ENCODE measurements at places on chromosomes 4 and X.

DNA sequence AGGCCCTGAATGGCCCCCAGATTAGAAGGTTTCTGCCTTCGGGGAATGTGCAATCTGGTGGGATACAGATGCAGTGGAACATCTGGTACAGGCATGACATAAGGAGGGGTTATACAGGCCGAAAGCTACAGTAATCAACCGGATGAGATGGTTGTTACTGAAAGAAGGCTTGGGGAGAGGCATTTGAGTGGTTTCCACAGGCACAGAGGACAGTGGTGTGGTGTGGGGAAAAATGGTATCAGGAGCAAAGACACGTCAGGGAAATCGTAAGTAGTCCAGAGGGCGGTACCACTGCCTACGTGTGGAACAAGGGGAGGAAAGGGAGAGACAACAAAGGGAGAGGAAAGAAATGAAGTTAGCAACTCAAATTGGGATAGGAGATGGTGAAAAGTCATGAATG is 3.0 kb downstream of the PDLIM3 start:
- no peak for DNase-seq

DNA sequence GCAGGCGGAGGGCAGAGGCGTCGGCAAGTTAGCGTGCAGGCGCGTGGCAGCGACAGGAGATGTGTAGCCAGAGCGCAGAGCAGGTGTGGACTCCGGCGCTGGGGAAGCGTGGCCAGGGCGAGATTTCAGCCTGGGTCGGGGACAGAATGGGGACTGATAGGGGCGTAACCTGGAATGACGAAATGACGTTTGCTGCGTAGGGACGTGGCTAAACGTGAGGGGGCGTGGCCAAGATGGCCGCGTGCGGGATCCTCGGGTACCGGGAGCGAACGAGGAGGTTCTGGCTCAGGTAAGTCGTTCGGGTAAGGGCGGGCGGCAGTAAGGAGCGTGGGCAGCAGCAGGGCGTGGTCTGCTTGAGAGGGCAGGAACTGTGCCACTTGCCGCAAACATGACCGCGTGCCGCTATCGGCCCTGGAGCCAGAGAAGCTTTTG is 10.9 kb upstream of the CLTRN start:
- peak; percentile 52 for DNase-seq

DNA sequence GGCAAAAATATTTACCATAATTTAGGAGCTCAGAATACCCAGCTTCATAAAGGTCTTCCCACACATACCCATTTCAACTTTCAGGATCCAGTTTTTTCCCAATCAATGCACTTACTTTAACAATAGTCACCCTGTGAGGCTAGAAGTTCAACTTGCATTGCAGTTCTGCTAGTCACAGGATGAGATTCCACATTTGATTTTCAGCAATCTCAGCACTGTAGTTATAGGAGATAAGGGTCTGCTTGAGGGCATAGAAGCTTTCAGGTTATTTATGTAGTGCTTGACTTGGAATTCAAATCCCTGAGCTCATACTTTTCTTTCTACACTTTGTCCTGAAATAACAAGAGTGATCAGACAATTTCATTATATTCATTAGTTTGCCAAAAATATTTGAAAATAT is 78.3 kb upstream of the IL2 start:
- no peak for DNase-seq

GRCh38 chr4:110510955-110511544 is 35.1 kb downstream of the ENPEP start:
- DNase-seq, result peak; percentile 34

GRCh38 chrX:45765767-45766166 is 565.1 kb upstream of the DIPK2B start:
- DNase-seq, result no peak

DNA sequence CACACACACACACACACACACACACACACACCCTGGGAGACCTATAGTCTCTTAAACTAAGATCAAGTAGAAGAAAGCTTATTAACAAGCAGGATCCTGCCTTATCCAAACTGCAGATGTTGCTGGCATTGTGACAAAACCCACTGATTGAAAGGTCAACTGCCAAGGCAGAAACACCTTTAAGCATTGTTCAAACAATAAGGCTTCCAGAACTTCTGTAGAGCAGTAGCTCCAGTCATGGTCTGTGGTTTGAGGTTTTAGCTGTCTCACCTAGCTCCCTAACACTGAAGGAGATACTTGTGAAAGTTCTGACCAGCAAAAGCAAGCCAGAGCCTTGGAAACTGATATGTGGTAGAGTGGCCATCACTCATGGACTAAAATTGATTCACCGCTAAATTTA is 59.8 kb downstream of the PTCHD1 start:
- no peak for DNase-seq

GRCh38 chr4:78056265-78057129 is 626 bp upstream of the FRAS1 start:
- DNase-seq, result peak; percentile 65

DNA sequence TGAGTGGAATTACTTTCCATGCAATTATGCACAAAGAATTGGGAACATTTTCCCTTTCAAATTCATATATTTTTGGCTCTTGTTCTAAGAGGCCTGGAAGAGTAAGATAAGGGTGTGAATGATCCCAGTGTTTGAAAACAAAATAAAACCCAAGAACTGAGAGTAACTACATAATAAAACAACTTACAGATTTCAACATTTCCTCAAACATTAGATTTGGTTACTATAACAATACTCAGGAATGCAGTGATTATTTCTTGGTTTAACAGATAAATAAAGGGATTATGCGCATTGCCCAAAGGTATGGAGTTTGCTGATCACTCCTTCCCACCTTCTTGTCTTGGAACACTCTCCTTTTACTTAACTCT is 292.5 kb downstream of the CAMK2D start:
- no peak for DNase-seq

- no peak for DNase-seq
Measured at GRCh38 chr4:156751486-156751885, 220.1 kb downstream of the PDGFC start.

DNA sequence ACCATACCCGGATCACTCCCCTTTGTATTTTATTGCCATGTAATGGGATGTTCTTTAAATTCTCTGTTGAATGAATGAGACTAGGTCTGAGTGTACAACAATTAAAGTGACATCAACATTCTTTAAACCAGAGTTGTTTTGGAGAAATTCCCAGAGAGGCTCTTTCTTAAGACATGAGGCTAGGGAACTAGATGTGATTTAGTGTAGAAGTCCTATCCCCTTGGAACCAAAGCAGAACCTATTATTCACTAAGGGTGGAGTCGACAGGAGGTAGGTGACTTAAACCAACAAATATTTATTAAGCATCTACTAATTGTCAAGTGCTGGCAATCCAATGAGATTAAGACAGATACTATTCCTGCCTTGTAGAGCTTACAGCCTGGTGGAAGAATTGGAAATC is 1.7 kb downstream of the EIF1AX start:
- no peak for DNase-seq

DNA sequence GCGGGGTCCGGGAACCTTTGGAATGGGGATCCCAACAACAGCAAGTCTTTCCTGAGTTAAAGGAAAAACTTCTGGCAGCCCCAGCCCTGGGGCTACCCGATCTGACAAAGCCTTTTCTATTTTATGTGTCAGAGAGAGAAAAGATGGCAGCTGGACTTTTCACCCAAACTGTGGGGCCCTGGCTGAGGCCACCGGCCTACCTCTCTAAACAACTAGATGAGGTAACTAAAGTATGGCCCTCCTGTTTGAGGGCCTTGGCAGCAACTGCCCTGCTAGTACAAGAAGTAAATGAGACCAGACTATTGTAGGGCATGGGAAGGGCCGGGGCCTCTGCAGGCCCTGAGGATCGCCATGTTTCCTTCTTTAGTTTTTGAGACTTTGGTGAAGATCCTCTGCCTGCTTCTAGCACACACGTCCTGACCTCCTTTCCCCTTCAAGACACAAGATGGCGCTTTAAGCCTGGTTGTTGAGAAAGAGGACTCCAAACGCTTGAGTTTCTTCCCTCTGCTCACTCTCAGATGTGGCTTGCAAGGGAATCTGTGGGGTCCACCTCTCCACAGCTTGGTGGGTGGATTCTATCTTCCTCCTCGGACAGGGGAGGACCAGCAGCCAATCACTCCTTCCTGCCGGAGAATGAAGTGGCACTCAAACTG is 18.5 kb upstream of the DRD5 start:
- peak; percentile 76 for DNase-seq

GRCh38 chr4:52112411-52112810 is 61.3 kb downstream of the SPATA18 start:
- DNase-seq, result no peak

DNA sequence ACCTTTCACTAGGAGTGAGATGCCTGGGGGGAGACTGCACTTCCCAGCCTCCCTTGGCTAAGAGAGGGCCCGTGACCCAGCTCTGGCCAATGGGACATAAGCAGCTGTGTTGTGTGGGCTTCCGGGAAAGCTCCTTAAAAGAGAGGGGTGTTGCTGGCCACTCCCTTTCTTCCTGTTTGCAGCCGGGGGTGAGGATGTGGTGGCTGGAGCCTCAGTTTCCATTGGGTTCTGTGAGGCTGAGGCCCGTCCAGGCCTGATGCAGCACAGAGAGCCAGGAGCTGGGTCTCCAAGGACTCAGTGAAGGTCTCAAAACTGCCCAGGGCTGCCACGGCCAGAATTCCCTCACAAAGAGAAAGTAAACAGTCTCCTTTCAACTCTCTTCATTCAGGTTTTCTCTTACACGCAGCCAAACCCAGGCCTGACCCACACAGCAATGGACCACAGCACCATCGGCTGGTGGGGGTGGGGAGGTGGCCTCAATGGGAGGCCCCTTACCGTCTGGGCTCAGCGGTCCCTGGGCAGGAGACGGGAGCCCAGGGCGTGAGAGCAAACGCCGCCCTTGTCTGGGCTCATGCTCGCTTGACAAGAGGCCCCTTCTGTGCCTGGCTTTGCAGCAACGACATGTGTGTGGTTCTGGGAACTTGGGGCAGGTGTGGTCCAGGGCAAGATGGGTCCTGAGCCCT is 6.6 kb downstream of the NKX1-1 start:
- peak; percentile 10 for DNase-seq

DNA sequence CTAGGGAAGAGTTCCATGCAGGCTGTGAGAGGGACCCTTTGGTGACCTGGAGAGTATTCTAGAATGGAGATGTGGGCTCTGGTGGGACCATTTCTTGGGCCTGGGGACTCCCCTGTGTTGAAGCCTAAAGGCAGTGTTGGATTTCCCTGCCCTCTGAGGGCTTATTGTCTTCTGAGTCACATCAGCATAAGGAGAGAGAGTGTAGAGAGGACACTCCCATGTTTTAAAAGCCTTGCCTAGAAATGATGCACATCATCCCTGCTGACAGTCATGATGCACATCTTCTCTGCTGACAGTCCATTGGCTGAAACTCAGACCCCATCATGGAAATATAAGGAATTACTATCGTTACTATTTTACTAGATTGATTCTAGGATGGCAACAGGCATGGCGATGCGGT is 51.9 kb downstream of the FAM114A1 start:
- DNase-seq, result no peak

DNA sequence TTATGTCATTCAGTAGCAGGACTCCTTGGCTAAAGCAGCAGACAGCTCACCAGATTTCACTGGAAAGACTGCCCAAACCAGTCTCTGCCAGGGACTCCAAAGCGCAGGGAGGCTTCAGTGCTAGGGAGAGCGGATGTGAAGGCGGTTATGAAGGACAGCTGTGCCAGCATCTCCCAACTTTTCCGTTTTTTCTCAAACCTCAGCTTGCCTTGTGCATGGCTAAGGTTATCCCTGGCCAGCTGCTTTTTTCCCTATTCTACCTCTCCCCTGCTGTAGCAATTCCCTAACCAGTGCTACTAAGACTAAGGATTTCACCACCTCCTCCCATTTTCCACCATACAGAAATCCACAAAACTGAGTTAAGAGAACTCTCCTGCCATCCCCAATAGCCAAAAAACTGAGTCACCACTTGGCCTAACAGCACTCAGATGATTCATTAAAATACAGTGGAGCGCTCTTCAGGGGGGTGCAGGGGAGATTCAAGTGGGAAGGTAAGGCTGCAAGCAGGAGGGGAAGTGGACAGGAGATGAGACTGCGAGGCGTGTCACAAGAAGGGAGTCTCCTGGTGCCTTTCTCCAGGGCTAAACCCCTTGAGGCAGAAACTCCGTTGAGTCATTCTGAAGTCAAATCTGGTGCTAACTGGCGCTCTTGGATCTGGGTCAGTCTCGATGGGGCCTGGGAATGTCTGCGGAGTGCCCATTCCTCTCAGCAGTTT is 90.7 kb downstream of the PALLD start:
- DNase-seq, result no peak

- peak; percentile 55 for DNase-seq
Measured at GRCh38 chrX:19350941-19351384, 7.2 kb downstream of the PDHA1 start.

- no peak for DNase-seq
Measured at GRCh38 chr4:2913168-2913567, 50.0 kb downstream of the NOP14 start.

- DNase-seq, result no peak
Measured at GRCh38 chr4:169201222-169202144, 69.3 kb downstream of the SH3RF1 start.

GRCh38 chr4:80035336-80035735 is 37.7 kb downstream of the ANTXR2 start:
- no peak for DNase-seq

DNA sequence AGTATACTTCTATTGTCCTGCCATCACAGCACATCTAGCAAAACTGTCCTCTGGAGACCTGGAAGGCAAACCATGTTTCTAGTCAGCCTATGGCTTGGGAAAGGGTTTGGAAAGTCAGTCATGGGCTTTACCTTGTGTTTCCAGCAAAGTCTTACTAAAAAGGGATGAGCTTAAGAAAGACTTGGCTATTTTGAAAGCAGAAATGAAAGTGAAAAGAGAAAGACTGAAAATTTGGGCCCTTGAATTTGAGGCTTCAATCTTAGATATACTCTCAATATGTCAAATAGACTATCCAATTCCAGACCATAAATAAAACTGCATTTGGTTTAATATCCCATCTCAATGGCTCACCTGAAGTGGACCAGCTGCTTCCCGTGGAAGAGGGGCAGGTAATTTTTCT is 127.9 kb downstream of the ZNF330 start:
- DNase-seq, result no peak

- no peak for DNase-seq
Measured at GRCh38 chr4:113645288-113645687, 116.2 kb downstream of the CAMK2D start.

DNA sequence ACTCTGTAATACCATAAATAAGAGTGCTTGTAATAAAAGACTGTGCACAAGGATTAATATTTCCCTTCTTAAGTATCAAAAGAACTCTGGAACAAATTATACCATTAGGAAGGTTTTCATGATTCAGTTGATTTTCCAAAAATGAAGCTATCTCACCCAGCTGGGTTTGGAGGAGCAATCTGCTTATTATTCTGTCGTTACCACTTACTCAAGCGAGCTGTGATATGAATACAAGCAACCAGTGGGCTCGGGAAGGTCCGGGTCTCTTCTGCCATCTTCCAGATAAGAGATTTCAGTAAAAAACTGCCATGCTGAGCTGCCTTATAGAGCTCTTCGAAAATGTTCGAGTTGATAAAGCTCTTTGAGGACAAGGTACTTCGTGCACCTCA is 15.3 kb downstream of the SMIM20 start:
- DNase-seq, result no peak

- no peak for DNase-seq
Measured at GRCh38 chr4:41448934-41449333, 89.0 kb upstream of the LIMCH1 start.

GRCh38 chrX:6266041-6266440 is 37.4 kb upstream of the NLGN4X start:
- DNase-seq, result no peak

Measured in GM20000 (cell line).